ENCODE measurements at places on chromosomes 6 and 20.

- no peak for DNase-seq
Measured at GRCh38 chr6:54133186-54133585, 21.9 kb downstream of the MLIP start.

DNA sequence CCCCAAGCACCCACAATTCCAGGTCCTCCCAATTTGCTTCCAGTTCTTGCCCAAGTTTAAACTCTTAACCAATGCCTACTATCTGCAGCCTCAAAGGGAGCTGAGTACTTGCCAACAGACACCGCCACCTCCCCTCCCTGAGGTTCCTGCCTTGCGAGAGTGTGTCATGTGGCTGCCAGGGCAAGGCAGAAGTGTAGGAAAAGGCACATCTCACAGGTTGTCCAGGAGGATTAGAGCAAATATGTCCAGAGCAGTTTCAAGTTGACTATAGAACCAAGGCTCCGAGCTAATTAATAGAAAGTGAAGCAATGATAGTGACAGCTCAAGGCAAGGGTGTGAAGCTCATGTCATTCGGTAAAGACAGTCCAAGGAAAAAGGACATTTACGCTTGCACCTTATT is 127.8 kb downstream of the ATXN1 start:
- no peak for DNase-seq

DNA sequence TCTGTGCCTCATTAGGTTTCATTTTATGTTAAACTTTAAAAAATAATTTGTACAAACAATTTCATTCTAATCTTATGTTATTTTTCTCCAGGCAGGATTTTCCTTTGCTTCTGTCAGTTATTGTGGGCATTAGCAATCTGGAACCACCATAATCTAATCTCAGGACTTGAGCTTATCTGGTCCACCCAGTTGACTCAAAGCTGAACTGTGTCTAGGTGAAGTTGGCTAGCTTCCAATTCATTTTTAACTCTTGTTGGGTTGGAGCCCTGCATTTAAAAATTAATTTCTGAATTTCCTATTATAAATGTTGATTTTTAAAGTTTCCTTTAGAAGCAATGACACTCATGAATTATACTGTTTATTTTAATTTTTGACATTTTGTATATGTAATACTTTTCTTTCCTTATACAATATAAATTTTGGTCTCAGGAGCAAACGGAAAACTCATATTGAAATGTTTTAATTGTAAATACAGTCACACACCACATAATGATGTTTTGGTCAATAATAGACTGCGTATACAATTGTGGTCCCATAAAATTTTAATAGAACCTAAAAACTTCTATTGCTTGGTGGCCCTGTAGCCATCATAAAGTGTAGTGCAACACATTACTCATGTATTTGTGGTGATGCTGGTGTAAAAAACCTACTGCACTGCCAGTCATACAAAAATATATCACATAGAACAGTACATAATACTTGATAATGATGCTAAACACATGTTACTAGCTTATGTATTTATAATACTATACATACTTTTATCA is 121.3 kb downstream of the CLVS2 start:
- no peak for DNase-seq

DNA sequence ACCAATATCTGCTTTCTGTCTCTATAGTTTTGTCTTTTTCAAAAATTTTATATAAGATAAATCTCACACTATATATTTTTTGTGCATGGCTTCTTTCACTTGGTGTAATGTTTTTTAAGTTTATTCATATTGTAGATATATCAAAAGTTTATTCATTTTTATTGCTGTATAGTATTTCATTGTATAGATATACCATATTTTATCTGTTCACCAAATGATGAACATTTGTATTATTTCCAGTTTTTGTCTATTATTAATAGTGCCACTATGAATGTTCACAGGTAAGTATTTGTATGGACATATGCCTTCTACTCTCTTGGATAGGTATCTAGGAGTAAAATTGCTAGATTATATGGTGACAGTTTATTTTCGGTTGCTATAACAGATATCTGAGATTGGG is 289.5 kb upstream of the CITED2 start:
- DNase-seq, result no peak

DNA sequence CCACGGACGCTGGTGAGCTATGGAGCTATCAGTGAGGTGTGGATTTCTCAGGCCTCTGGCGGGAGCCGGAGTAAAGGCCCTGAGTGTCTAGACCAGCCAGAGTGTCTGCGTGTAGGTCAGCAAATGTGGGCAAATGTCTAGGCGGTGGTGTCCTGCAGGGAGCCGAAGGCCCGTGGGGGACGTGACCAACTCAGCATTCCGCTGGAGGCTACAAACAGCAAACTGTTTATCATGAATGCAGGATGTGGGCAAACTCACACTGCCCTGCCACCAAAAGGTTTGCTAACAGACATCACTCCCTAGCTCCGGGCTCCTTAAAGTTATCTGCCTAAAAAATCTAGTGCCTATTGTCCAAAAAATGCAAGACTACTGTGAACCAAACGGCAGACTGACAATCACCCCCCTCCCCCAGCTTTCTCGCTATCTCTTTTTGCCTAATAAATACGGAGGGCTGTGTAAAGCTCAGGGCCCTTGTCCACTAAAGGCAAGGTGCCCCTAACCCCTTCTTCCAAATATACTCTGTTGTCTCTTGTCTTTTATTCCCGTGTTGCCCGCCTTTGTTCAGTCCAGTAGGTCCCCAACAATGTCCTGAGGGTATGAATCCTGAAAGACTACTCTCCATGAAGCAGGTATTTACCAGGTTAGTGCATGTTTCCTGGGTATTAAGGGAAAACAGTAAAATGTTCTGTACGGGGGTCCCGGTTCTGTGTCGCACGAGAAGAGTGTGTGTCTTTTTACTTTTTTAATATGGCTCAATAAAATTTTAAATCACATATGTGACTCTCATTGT is 29.0 kb upstream of the AFDN start:
- no peak for DNase-seq

DNA sequence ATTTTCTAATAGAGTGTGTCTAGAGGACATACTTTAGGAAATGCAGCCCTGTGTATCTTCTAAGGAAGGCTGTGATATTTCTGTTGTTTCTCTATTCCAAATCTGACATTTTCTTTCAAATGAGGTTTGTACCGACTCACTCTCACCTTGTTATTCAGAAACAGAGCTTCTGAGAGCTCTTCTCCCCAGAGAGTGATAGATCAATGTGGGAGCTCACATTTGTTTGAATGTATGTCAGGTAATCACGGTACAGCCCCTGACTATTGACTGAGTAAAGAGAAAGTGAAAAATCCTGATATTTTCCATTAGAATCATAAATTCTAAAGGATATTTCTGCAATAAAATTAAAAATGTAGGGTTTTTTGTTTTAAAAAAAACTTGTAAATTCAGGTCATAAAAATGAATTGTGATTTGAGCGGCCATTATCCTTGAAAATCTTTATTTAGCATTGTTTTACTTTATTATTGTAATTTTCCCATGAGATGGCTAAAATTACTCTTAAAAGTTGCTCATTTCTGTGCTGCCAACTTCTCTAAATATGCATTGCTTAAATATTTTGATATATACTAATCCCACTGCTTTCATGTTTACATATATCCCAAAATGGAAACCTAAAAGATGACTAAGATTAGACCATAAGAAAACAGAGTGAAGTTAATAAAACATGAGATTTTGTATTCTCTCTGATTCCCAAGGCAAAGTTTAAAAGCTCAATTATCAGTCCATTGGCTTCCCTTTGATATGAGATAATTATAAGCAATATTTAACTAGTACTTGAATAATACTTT is 1226.8 kb upstream of the CITED2 start:
- no peak for DNase-seq

DNA sequence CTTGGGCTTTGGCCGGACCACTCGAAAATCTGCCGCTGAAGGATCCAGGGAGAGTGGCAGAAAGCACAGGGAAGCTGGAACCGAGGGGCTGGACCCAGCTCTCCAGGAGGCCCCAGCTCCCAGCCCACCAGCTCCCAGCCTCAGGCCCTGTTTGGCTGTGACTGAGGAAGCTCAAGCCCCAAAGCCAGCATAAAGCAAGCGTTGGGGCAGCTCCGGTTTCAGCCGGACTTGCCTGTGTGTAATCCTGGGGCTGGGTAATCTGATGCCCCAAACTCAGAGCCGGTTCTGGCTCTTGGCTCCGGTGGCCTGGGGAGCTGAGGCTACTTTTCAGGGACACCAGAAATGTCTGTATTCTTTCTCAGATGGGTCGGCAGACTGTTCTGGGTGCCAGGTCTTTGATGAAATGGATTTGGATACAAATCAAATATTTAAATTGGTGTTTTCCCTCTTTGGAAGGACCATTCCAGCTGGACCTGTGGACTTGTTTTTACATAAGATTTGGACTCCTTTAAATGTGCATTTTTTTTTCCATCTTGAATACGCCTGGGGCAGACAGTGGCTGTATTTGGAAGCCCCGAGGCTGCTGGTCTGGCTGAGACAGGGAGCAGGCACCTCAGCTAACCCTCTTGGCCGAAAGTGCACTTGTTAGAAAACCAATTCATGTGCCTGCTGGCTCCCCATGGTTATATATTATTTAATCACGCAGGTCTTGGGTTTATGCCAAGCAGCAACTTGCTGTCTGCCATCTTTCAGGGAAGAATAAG is 29.7 kb downstream of the RPP40 start:
- DNase-seq, result no peak

DNA sequence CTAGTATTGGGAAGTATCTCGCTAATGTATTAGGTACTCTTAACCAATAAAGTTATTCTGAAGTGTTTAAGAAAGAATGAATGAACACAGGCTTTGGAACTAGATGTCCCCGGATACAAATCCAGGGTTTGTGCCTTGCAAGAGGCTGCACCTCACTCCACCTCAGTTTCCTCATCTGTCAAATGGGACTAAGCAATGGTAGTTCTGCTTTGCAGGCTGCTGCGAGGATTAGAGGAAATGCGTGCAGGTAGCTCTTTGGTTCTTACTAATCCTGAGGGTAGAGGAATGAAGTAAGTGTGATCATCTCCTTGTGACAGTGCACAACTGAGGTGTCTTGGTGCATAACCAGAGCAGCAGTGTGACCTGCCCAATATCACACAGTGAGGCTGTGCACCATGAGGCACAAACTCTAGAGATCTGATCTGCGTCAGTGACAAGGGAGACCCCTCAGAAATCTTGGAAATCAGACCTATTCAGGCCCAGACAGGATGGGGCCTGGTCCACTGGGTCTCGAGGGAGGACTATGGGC is 26.7 kb downstream of the ADA start:
- no peak for DNase-seq

DNA sequence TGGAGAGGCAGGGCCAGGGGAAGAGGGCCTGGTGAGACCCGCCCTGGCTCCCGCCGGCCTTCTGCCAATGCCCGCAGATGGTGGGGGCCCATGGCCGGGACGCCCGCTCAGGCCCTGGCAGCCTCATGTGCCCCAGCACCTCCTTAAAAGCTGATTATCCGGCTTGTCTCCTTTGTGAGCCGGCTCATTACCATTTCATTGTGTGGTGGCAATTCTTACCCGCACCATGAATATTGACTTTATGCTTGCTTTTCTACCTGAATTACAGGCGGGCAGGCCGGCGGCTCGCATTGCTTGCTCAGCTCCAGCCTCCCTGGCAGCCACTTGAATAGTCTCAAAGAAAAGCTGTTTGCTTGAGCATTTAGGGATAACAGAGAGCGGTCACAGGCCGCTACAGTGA is 120.0 kb upstream of the JAG1 start:
- DNase-seq, result no peak

DNA sequence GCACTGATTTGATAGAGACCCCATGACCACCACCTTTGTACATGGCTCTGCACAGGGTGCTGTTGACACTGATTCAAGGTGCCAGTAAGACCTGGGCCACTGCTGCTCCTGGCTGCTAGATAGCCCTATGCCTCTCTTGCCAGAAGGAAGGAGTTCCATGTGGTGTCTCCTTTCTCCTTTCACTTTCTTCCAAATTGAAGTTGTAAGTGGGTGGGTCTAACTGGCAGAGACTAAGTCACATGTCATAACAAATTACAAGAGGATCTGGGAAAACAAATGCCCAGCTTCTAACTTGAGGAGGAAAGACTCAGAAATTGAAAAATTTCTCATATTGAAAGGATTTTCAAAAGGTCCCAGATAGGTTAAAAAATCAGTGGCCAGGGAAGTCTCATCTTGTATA is 116.8 kb downstream of the TFAP2B start:
- DNase-seq, result no peak

GRCh38 chr20:8082025-8082424 is 50.0 kb upstream of the PLCB1 start:
- DNase-seq, result no peak

DNA sequence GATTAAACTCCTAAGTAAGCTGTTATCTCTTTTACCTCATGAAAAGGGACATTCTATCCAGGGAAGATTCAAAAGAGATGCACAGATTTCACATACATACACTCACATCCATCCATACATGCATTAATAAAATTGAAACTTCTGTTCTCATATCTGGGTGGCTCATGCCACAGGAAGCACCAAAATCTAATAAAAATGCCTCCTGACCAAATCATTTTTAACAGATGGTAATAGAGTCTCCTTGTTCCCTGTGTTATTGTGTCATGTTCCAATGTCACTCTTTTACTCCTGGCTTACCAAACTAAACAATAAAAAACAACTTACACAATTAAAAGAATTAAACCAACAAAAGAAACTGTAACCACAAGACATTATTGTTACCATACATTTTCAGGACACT is 742.1 kb upstream of the MANEA start:
- DNase-seq, result no peak

DNA sequence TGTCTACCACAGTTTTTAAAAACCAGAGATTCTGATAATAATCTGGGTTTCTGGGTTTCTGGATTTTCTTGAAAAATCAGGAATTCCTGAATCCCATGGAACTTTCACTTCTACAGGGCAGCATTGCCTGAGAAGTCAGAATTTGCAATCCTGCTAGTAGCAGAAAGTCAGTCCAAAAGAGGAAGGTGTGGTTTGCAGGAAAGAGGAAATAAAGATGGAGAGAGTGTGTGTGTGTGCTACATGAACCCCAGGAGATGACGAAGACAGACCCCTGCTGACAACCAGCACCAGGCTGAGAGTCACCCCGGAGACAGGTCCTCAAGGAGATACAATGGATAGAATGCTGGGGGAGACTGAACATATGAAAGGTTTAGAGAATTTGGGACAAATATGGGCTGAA is 44.9 kb downstream of the PRND start:
- no peak for DNase-seq

DNA sequence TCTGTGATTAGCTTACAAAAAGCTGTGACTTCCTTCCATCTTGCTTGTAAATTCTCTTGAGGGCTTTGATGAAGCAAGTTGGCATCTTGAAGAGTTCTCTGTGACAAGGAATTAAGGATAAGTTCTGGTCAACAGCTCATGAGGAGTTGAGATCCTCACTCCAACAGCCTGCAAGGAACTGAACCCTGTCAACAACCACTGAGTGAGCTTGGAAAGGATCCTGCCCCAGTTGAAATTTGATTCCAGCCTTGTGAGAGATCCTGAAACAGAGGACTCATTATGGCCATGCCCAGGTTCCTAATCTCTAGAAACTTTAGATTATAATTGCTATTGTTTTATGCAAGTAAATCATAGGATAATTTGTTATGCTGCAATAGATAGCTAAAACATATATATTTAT is 133.7 kb downstream of the PTCHD4 start:
- no peak for DNase-seq

- DNase-seq, result no peak
Measured at GRCh38 chr20:44405257-44405656, 49.8 kb downstream of the HNF4A start.

GRCh38 chr6:149233056-149233715 is 84.3 kb upstream of the TAB2 start:
- no peak for DNase-seq

GRCh38 chr6:1423578-1423977 is 34.2 kb downstream of the FOXF2 start:
- no peak for DNase-seq

GRCh38 chr6:73664701-73665100 is 10.9 kb upstream of the SLC17A5 start:
- no peak for DNase-seq

All from thoracic aorta (tissue), 2 donors.